ENCODE measurements at places on chromosomes 12 and 14.

DNA sequence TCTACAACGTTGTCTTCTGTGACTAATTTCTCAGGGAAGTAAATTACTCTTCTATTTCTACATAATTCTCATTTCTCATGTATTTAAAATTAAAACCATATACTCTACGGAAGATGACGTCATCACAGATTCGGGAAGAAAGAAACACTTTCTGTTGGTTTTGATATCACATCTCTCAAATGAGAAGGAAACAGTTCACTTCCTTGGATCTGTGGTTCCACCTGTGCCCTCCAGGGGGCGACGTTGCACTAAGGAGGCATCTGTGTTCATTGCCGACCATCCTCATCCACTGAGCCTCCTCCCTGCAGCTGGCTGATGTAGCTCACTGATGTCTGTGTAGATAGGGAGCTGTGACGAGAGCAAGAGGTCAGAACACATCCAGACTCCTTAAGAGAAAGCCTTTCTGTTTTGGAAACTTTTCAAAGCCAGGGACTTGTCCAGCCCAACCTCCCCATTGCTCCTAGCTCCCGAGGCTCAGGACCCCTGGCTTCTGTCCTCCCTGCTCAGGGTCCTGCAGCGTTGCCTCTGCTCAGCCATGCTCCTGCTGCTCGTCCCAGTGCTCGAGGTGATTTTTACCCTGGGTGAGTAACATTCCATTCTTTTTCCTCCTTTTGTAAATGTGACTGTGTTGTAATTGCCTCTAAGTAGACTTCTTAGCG is 172.7 kb upstream of the OR4E1 start:
- peak; percentile 32 for DNase-seq

- no peak for DNase-seq
Observed at GRCh38 chr12:58647495-58647894, 272.8 kb downstream of the LRIG3 start.

- no peak for DNase-seq
Observed at GRCh38 chr14:90140298-90140955, 78.6 kb downstream of the KCNK13 start.

DNA sequence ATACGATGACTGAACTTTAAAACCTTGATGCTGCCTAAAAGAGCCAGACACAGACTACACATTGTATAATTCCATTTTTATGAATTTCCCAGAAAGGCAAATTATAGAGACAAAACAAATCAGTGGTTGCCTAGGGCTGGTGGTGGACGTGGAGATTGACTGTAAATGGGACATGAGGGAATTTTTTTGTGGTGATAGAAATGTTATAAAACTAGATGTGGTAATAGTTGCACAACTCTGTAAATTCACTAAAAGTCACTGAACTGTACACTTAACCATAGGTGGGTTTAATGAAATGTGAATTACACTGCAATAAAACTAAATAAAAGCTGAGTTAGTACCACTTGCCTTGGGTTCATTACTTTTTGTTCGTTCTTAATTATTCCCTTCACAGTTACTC is 72.1 kb downstream of the PLEKHA5 start:
- no peak for DNase-seq

GRCh38 chr12:27595231-27595642 is 71.2 kb downstream of the PPFIBP1 start:
- no peak for DNase-seq

- no peak for DNase-seq
Observed at GRCh38 chr12:91637789-91638624, 455.4 kb upstream of the DCN start.

DNA sequence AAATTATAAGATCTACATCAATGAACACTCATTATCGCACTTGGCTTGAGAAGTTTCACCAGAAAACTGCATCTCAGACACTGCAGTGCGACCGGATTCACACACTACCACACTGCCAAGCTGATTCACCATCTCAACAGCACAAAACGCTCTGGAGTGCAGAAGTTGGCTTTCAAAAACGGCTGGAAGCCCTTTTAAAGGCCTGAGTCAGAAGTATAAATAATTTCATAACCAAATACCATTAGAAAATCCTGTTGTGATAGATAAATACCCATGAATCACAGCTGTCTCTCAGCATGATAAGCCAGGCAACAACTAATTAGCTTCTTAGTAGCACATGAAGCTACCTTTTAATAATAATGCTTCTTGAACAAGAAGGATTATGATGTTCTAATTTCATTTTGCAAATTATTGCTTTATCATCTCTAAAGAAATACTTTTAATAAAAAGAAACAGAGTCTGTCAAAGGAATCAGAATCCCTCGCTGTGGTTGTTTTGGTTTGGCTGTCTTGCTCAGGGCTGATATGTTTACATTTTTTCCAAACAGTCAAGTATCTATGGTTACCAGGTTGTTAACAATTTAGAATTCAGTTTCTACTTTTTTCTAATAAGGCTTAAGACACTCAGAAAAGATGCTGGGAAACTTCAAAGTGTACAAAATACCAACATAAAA is 51.2 kb downstream of the SLC2A13 start:
- no peak for DNase-seq

DNA sequence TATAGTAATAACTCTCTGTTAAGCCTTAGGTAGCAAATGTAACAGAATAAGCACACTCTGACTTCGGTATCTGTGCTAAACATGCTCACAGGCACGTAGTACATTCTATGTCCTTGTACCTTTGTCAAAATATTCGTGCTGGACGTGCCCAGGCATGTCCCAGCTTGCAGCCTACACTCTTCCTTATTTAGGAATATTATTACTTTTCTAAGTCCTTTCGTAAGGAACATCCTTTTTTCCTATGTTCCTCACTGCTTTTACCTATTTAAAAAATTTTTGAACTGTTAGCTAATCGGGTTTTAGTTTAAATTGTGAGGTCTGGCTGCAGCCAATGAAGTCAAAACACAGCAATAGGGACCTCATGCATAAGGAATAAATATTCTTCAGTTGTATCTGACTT is 24.1 kb upstream of the UBC start:
- DNase-seq = no peak

DNA sequence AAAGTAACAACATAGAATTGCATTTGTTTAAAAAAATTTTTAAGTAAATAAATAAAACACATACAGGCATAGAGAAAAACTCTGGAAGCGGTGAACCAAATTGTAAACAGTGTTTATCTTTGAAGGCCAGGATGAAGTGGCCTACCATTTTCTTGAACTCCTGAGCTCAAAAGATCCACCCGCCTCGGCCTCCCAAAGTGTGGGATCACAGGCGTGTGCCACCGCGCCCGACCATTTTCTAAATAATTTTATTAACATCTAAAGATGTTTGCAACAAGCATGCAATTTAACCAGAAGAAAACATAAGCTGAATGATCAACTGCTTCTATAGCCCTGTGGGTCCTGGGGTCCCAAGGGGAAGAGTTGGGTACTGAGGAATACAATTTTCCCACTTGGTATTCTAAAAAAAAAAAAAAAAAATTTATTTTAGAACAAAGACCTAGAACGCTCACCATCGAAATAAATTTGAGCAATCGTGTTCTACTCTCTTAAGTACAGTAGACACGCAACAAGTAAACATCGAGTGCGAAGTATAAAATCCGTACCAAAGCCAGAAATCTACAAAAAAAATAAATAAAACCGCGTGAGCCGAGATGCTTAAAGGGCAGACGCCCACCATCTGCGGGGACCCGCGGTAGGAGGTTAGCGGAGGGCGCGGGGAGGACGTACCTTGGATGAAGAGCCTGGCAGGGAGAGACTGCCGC is 484 bp downstream of the MIS18BP1 start:
- no peak for DNase-seq

DNA sequence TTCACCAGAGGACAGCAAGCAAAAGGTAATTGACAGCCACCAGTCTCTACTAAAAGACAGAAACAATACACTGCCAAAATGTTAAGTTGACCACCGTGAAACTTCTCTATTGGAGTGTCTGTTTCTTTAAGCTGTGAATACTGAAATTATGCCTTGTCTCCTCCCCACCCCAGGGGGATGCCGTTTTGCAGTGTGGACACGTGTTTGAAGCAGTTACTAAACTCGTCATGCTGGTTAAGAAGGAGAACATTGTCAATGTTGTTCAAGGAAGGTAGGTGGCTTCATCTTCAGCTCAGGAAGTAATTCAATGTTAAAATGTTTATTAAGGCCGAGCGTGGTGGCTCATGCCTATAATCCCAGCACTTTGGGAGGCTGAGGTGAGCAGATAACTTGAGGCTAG is 32.8 kb downstream of the KCTD10 start:
- DNase-seq = no peak

DNA sequence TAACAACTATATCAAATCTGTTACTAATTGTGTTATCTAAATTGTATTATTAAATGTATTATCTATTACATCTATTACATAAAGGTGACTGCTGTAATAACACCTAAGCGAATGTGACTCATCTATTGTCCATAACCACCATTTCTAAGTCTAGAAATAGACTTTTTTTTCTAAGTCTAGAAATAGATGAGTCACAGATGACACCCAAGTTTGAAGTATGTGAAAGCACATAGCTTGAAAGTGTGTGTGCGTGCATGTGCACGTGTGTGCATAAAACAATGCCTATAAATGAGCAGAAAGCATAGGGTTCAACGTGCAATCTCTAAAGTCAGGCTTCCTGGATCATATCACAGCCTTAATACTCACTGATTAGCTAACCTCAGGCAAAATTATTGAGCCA is 451.3 kb upstream of the USP15 start:
- DNase-seq = no peak

DNA sequence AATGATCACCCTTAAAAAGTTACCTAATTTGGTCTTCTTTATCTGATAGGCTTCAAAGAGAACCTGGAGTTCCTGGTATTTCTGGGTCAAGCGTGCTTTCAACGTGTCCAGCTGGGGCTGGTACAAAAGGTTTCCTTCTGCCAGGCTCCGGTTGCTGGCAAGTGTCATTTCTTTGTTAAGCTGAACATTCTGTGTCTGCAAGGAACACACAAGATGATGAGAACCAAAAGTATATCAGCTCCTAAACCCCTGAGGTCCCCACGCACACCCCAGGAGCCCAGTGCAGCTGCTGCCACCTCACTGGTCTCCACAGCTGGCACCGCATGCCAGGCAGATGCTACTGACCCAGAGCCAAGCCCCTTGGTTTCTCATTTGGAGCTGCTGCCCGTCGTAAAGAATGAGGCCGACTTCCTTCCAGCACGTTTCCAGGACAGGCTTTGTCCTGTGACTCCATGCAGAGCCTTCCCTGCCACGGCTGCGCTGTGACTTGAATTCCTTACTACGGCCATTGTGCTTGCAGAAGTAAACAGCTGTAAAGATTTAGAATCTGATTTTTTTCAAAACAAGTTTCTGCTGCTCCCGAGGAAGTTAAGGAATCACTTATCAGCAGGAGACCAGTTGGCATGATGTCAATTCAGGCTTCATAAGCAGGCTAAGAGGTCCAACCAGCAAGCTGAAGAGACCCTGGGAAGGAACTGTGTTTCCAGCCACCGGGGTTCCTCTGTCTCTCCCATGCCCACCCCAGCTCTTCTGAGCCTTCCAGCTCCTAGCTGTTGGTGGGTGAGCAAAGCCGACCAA is 24.9 kb downstream of the VPS37B start:
- no peak for DNase-seq

DNA sequence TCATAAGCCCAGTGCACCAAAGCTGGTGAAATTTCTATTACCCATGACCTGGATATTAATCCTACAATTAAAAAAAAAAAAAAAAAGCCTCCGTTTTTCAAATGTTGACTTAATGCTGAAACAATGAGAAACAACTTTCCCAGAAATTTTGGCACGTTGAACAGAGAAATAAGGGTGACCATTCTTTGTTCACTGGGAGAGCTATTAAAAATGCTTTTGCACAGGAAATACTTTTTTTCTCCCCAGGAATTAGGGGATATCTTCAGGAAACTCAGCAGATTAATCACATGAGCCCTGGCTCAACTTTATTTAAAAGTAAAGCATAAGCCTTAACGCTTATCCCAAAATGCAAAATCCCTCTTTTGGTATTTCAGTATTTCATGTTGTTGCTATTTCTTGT is 54.8 kb upstream of the FLRT2 start:
- no peak for DNase-seq

DNA sequence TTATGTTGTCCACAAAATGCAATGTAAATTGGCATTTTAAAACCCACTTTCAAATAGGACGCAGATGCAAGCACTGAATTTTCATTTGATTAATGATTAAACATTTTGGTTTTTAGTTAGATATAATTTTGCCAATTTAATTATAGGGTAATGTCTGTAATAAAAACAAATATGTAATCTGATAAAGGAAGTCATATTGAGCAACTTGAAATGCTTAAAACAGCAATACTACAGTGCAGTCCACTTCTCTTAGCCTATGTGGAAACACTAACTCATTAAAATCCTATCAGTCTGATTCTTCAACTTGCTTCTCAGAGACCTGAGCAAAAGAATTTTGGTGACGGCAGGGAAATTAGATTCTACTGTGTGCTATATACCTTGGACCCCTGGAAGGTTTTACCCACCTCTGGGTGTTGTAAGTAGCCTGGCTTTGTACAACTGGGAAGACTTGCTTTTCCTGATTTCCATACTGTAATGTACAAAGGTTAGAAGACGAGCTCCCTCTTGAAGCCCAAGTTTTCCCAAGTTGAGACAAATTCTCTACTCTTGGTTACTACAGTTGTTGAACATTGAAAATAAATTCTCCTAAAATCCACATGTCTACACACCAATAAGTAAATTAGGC is 4.1 kb downstream of the TRHDE start:
- no peak for DNase-seq

- DNase-seq = no peak
Observed at GRCh38 chr12:2231011-2231595, 178.3 kb downstream of the CACNA1C start.

DNA sequence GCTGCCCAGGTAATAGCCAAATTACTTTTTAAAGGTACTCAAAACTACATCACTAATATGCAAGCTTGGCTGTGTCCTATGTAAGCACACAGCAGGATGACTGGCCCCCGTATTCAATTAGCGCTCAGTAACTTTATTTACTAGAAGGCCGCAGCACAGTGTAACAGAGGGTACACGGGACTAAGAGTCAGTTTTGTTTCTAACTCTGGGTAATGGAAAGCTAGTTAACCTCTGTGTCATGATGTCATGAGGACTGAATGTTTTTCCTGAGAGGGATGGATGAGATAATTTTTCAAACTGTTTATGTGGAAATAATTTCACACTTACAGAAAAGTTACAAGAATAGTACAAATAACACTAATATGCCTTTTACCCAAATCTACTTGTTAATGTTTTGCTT is 27.1 kb downstream of the GALNT4 start:
- no peak for DNase-seq

- DNase-seq = no peak
Observed at GRCh38 chr12:89501793-89502192, 22.8 kb downstream of the GALNT4 start.

- DNase-seq = no peak
Observed at GRCh38 chr12:88001327-88001726, 27.9 kb downstream of the C12orf50 start.

- peak; percentile 14 for DNase-seq
Observed at GRCh38 chr12:19482551-19483109, 43.3 kb downstream of the AEBP2 start.

- DNase-seq = no peak
Observed at GRCh38 chr14:34129927-34130552, 179.2 kb upstream of the EGLN3 start.

Measured in activated CD8-positive, alpha-beta memory T cell treated with anti-CD3 and anti-CD28 coated beads for 48 hours (primary cell).